Retina (tissue), 1 donor: ENCODE measurements at places on chromosomes 11 and 22.

DNA sequence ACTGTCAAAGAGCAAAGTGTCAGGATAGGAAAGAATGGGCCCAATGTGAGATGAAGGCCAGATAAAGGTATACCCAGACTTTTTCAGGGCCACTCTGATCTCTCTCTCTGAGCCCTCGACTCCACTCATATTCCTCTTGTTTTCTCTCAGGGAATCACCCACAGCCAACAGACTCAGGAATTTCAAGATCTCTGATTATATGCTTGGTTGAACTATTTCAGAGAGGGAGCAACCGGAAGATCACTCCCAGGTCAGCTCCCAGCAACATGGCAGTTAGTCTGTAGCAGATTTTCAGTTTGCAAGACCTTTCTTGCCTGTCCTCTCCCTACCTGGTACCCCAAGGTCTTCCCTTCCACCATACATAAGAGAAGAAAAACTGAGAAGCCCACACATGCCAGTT is 102.5 kb downstream of the C11orf58 start:
- DNase-seq, result no peak

- no peak for DNase-seq
Observed at GRCh38 chr11:7609015-7609414, 64.3 kb downstream of the CYB5R2 start.

GRCh38 chr11:102330231-102330630 is 12.9 kb downstream of the BIRC3 start:
- no peak for DNase-seq

- no peak for DNase-seq
Observed at GRCh38 chr22:25992331-25992730, 176.9 kb upstream of the SEZ6L start.

DNA sequence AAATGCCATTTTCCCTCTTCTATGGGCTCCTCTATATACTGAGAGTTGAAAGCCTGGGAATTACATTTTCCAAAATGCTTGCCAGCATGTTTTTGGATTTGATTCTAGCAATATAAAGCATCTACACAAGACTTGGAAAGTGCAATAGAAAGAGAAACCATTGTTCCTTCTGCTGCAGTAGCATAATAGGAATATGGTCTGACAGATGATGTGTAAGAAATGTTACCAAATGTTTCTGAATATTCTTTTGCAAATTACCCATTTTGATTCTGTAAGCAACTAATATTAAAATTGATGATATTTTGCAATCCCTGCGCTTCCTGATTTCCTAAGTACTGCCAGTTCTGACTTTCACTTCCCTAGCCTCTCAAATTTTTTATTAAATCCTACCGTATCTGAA is 61.6 kb downstream of the CASP12 start:
- DNase-seq, result no peak
